CD4-positive, alpha-beta memory T cell (primary cell): ENCODE measurements at places on chromosomes 1 and 21. TPM values are rescaled to one million over a fixed set of nuclear protein-coding genes. Genes with fewer than 3 reads are reported as not detected.

The LRRC8D gene
- 63.2 TPM for total RNA-seq

The GBP5 gene
- total RNA-seq, result 79.2 TPM

- peaks cover 7% of the 10 kb centered on the region for H3K4me1 ChIP-seq
- no peak overlapping the region for H3K4me3 ChIP-seq
- no peak overlapping the region for H3K27ac ChIP-seq
Observed at GRCh38 chr1:1432274-1432950, 3.1 kb upstream of the VWA1 start.

DNA sequence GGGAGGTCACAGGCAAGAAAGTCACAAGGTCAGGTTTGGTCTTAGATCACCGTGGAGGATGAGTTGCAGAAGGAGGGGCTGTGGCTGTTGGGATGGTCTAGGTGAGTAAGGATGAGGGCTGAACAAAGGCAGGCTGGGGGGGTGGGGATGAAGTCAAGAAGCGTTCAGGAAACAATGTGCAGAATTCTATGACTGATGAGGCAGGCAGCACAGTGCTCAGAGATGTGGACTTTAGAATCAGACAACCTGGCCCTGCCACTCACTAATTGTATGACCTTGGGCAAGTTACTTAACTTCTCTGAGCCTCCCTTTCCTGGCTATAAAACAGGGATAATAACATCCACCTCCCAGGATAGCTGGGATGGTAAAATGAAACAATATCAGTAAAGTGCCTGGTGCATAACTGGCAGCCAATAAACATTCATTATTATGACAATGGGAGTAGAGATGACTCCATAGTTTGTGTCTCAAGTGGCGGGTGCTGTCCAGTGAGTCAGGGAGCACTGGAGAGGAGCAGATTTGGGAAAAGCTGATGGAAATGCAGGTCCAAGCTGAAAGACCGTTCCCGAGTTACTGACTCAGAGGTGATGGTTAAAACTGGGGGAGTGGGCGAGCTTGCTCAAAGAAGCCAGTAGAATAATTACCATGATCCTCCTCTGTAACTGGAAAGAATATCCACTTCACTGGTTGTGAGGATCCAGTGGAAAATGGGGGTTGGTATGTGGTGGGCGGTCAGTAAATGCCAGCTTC is 2.1 kb downstream of the TIE1 start:
- DNase-seq, result no peak
- no peak overlapping the region for H3K27ac ChIP-seq
- H3K4me3 ChIP-seq, result no peak overlapping the region
- no peaks in the 10 kb centered on the region for H3K4me1 ChIP-seq

- H3K4me3 ChIP-seq, result no peak overlapping the region
- no peak for DNase-seq
- no peaks in the 10 kb centered on the region for H3K36me3 ChIP-seq
Observed at GRCh38 chr1:217027403-217028080, 304.3 kb upstream of the ESRRG start.

DNA sequence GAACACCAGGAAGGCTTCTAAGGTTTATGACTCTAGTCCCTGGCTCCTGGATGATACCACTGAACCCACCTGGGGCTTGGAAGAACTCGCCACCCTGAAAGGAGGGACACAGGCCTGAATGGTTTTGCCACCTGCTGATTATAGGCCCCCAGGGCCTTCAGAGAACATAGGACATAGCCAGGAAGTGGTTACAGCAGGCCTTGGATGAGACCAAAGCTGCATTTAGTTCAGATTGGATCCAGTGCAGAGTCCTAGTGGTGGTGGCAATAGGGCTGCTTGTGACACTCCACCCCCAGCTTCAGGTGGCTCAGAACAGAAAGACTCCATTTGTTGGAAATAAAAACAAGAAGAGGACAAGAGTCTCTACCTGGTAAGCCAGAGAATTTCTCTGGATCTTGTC is 101.6 kb upstream of the PLPPR5 start:
- no peak for DNase-seq
- H3K27me3 ChIP-seq, result no peaks in the 10 kb centered on the region
- H3K4me3 ChIP-seq, result no peak overlapping the region

GRCh38 chr1:55010194-55010886 is 11.6 kb downstream of the BSND start:
- H3K4me3 ChIP-seq, result no peak overlapping the region
- H3K4me1 ChIP-seq, result no peaks in the 10 kb centered on the region
- H3K27ac ChIP-seq, result no peak overlapping the region

DNA sequence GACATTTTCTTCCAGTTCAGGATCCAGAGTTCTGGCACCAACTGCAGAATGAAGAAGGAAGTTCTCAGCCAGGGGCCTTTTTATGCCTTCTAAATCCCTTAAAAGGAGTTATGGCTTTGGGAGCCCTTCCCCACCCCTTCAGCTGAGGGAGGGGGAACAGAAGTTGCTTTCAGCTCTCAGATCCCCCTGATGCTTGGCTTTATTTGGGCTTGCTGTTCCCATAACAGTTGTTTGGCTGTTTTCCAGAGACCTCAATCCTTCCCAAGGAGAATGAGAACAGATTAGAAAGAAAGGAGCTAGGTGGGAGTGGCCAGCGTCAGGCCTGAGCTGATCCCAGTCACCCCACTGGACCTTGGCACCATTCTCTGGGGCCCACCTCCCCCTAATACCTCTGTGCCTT is at the start of gene RPE65:
RPE65 (minus strand) TSS at position 54 of the 400 bp plus-strand sequence; CDS start at position 5, 49 bp downstream.
- H3K27ac ChIP-seq, result no peak within 1 kb of the TSS
- DNase-seq, result no peak
- H3K4me1 ChIP-seq, result no peaks in the 10 kb centered on the region
